ENCODE measurements at places on chromosomes 16 and 17. TPM values are rescaled to one million over a fixed set of nuclear protein-coding genes. Genes with fewer than 3 reads are reported as not detected.

Gene ZNF469
- 8.5 TPM for total RNA-seq

Gene GLIS2
- total RNA-seq: 73.4 TPM

Gene LYRM9
- 2.1 TPM for total RNA-seq

Gene EVI2A
- not detected for total RNA-seq

Gene GP1BA
- total RNA-seq: not detected

Gene ELAC2
- 101 TPM for total RNA-seq

Gene CHD9NB
- total RNA-seq: 0.76 TPM

Gene ERBB2
- 45.1 TPM for total RNA-seq

Gene RND2
- 1.0 TPM for total RNA-seq

Gene RILP
- total RNA-seq: 10.8 TPM

Gene SMIM5
- total RNA-seq: not detected

Gene MMP2
- total RNA-seq: 350 TPM

Gene ACE
- total RNA-seq: 0.49 TPM

Gene GRAPL
- not detected for total RNA-seq

Gene DNAH2
- 0.16 TPM for total RNA-seq

Gene GLYR1
- total RNA-seq: 38.3 TPM

Gene SLC13A2
- total RNA-seq: not detected

Gene TEX19
- not detected for total RNA-seq
